Stimulated activated CD8-positive, alpha-beta memory T cell treated with anti-CD3 and anti-CD28 coated beads, Interleukin-4, amount 100 ng/mL, for 24 hours (primary cell): ENCODE measurements at places on chromosomes 12 and 14.
A peak's percentile ranks its signal among the peaks of the same experiment; 100 is the strongest.

DNA sequence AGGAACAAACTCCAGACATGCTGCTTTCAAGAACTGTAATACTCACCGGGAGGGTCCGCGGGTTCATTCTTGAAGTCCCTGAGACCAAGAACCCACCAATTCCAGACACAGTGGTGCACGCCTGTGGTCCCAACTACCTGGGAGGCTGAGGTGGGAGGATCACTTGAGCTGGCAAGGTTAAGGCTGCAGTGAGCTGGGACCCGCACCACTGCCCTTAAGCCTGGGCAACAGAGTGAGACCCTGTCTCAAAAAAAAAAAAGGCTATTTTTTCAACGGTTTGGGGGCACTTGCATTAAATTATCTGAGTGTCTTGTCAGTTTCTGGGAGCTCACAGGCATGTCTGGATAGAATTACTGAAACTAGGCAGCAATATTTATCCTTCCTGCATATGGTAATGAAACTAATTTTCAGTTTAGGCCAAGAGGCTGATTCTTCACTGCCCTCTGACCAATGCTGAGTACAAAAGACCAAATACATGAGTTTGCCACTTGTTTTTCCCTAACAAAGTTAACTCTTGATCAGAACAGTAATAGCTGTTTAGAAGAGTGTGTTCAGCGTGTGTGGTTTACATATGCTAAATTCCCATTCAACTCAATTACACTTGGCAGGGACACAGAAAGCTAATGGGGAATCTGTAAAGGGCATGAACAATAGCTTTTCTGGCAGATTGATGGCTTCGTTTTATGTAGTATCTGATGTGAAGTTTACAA lies 65.8 kb upstream of the RASSF3 start:
- DNase-seq = no peak

DNA sequence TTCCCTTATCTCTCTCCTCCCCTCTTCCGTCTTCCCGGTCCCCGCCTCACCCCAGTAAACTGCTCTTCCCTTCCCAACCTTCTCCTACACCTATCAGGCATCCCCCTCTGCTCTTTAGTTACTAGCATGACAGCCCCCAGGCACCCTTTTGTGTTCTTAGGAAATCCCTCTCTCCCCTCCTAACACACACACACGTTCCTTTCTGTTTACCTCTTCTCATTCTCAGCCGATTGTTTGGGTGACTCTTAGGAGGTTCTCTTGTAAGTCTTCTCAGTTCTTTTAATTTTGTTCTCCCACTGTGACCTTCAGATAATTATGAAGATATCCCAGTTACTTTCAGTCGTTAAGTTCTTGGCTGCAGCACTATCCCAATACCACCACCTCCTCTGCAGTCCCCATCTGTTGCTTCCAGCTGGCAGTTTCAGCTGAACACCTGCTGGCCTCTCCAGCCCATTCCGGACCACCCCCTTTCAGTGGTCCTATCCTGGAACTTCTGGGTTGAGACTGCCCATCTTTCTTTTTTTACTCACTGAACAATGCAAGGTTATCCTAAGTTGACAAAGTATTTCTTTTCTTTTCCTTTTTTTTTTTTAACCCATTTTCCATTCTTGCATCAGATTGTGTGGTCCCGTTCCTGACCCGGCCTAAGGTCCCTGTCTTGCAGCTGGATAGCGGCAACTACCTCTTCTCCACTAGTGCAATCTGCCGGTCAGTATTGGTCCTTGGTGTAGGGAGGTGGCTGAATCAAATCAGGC lies 711 bp downstream of the MARS1 start:
- no peak for DNase-seq

- DNase-seq = no peak
These were observed 79.7 kb upstream of the MYF6 start for GRCh38 chr12:80627782-80628181.

DNA sequence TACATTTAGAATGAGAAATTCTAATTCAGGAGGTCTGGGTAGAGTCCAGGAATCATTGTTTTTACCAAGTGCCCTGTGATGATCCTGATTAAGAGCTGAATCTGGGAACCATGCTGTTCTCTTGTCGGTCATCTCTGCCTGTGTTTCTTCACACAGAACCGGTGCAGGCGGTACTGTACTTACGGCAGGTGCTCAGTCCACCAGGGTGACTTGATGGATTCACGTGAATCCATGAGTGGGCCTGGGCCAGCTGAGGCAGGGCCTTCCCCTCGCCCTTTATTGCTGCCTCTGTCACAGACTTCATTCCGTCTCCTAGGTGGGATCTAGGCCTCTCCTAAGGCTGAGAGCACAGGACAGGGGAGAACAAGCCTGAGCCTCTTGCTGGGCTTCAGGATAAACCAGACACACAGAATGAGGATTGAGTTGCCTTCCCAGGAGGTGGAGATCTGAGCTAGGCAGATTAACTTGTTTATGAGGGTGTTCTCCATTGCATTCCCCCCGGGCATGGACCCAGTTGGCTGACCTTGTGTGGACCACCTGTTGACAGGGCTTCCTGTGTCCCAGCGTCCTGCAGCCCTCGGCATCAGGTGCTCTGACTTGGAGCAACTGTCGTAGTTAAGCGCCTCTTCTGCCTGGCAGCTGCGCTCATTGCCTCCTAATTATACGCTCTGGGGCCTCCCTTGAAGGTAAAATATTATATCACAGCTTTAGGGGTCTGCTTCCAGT lies 42.1 kb downstream of the B4GALNT3 start:
- no peak for DNase-seq

- DNase-seq = no peak
These were observed 1.1 kb downstream of the SMIM41 start for GRCh38 chr12:52080403-52081251.

GRCh38 chr12:122227341-122227740 lies 1.5 kb upstream of the DIABLO start:
- DNase-seq = peak; percentile 40

DNA sequence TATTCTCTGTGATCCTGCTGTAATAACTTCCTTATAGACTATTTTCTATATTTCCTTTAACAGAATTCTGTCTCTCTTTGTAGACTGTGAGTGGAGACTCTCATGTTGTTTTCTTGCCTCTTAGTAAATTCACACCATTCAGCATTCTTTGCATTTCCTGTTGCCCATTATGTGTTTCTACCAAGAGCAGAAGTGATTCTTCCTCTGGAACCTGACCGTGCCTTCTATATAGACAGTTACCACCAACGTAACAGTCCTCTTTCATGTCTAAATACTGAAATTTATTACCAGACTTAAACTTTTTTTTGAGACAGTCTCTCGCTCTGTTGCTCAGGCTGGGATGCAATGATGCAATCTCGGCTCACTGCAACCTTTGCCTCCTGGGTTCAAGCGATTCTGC lies 31.1 kb downstream of the METAP2 start:
- no peak for DNase-seq

DNA sequence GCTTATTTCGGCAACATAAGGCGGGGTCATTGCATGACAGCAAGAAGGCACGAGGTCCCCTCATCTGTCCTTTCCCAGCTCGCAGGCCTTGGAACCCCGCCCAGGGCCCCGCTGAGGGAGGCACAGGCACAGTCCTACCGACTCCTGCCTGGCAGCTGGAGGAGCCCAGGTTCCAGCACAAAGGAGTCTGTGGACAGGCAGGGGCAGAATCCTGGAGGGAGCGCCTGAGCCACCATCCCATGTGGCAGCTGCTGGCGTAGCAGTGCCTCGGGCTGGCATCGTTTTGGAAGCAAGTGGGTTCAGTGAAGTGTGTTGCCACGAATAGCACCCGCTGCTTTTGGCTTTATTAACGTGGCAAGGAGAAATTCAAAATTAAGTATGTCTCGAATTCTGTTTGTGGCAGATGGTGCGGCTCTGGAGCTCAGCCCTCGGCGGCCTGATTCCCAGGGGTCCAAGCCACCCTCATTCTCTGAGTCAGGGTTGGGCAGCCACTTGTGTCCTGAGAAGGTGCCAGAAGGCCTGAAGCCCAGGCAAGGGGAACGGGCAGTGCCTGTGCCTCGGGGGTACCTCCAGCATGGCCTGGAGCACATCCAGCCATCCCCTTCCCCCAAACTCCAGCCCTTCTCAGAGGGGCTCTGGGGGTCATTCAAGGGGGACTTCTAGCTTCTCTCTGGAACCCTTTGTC lies 35.9 kb downstream of the SLC8B1 start:
- DNase-seq = no peak

DNA sequence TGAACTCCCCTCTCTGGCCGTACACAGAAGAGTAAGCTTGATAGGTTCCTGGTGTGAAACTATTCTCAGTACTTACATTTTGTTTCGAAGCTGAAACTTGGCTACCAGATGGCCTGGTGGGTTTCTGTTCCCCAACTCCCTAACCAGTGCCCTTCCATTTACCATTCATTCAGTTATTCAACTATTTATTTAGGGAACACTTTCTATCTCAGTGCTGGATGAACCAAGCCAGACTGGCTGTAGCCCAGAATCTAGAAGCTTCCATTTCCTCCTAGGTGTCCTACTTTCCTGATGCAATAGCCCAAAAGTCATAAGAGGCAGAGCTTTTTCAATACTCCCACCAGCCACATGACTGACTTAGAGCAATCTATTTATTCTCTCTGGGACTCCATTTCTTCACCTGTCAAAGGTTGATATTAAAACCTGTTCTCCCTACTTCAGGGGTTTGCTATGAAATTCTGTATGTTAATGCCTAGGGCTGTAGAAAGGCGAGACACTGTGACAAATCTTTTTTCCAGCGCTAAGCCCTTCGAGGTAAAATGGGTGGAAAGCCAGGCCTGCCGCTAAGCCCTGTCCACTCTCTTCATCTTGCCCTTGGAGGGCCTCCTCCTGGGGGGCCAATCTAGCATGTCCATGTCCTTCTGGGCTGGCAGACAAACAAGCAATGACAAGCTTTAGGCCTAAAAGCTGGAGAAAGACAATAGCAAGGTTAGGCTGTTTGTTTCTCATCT lies 8.1 kb upstream of the IRF2BPL start:
- DNase-seq = no peak

- DNase-seq = no peak
These were observed 42.1 kb downstream of the RASSF3 start for GRCh38 chr12:64652346-64652745.

- no peak for DNase-seq
These were observed 122.3 kb upstream of the CNOT2 start for GRCh38 chr12:70120970-70121369.

DNA sequence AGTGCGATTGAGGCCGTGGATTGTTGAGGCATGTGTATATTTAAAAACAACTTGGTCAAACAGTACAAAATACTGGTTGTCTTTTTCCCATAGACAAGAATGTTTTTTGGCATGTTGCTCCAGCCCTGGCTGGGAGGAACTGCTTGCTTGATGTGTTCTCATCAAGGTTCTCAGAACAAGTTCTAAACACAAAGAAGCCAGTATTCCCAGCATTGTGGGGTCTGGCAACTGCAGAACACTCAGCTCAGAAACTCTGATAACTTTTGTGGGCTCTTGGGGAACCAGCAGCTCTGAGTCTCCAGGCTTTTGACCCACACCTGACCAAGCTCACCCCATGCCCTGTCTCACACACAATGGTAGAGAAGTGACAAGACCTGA lies 27.1 kb upstream of the DICER1 start:
- no peak for DNase-seq

GRCh38 chr12:129195081-129195480 lies 341.8 kb downstream of the GLT1D1 start:
- DNase-seq = no peak

- no peak for DNase-seq
These were observed 304.4 kb downstream of the TMEM132D start for GRCh38 chr12:129599406-129599805.

- DNase-seq = no peak
These were observed 53.5 kb downstream of the IGF1 start for GRCh38 chr12:102426599-102427542.

GRCh38 chr12:58503731-58504130 lies 416.6 kb downstream of the LRIG3 start:
- no peak for DNase-seq

DNA sequence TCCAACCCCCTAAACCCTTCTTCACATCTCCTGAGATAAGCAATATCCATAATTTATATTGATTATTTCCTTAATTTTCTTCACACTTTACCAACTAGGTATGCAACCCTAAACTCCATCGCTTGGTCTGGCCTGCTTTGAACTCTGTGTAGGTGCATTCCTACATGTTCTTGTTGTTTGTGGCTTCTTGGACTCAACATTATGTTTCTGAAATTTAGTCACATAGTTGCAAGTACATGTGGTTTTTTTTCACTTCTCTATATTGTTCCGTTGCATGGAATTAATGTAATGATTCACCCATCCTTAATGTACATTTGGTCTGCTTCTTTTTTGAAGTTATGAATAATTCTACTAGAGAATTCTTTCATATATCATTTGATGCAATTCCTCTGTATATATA lies 1.6 kb upstream of the TAS2R30 start:
- no peak for DNase-seq

DNA sequence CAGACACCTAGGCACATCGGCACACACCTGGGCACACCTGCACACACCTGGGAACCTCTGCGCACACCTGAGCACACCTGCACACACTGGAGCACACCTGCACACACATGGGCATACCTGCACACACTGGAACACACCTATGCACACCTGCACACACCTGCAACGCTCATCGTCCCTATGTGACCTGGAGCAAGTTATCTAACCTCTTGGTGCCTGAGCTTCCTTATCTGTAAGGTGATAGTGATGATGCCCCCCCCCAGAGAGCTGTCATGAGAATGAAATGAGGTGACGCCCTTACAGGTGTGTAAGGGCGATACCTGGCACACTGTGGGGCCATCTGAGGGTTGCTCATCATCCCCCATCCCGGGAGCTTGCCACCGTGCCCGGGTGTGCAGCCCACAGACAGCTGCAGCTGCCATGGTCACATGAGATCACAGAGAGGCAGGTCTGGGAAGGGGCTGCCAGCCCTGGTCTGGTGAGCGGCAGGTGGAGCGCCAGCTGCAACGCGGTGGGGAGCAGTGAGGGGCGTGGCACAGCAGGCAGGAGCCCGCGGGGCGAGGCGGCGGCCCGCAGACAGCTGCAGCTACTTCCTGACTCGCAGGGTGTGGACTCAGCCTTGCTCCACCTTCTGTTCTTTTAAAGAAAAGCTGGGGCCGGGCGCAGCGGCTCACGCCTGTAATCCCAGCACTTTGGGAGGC lies 59.9 kb upstream of the FBRSL1 start:
- peak; percentile 33 for DNase-seq

DNA sequence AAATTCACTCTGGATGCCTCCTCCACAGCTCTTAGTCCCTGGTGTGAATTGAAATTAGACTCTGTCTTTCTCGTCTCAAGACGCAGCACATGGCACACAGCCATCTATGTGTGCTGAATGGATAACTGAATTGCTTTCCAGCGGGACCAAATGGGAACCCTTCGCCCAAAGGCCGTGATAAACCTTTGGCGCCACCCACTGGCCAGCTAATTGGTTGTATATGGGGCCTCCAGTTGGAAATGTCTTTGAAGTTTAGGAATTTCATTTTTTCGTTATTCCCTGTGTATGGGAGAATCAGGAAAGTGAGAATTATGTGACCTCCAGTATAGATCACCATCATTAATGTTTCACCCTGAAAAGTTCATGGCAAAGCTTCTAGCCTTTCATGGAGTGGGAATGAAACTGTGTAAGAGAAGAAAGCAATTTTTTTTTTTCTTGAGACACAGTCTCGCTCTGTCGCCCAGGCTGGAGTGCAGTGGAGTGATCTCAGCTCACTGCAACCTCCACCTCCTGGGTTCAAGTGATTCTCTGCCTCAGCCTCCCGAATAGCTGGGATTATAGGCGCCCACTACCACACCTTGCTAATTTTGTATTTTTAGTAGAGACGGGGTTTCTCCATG lies 9.8 kb upstream of the HSP90AA1 start:
- DNase-seq = peak; percentile 61

- DNase-seq = no peak
These were observed 1.1 kb downstream of the AVIL start for GRCh38 chr12:57817261-57817989.
